ENCODE measurements at places on chromosomes 3 and 15.
A peak's percentile ranks its signal among the peaks of the same experiment; 100 is the strongest.

- no peak for DNase-seq
Observed at GRCh38 chr3:127736801-127737539, 64.2 kb downstream of the ABTB1 start.

- no peak for DNase-seq
Observed at GRCh38 chr3:8069471-8069870, 432.2 kb upstream of the LMCD1 start.

DNA sequence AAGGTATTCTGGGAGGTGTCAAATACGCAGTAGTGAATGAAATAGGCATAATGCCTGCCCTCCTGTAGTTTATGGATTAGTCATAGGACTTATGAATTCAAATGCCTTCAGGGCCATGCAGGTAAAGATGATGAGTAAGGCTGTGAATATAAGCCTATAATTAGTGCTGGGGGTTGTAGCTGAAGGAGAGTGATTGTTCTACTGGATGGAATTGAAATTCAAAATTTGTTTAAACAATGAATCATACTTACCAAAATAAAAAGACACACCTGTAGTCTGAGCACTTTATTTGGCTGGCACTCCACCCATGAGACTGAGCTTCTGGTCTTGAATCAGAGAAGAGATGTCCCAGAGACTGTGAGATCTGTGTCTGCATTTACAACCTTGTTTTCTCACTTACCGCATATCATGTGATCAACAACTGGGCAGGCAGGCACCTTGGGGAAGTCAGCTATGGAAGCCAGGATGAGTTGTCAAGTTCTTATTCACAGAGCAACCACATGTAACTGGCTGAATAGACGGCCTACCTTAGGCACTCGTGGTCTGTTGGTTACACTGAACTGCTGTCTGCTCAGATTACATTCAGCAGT lies 291.8 kb downstream of the NAALADL2 start:
- DNase-seq: no peak

GRCh38 chr3:131485119-131485518 lies 17.7 kb downstream of the MRPL3 start:
- no peak for DNase-seq

DNA sequence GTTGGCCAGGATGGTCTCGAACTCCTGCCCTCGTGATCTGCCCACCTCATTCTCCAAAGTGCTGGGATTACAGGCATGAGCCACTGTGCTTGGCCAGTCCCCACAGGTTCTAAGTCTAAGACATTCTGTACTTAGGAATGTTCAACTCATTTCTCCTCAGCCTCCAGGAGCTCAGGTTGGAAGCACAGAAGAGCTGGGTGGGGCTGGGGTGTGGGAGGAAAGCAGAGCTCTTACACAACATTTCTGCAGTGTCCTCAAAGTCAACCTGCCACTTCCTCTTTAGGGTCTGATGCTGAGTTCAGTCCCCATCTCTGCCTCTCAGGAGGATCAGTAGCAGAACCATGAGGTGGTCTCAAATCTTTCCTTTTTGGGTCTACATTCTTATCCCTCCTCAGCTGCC lies 75.5 kb downstream of the MRPL46 start:
- DNase-seq: no peak

GRCh38 chr15:69194854-69195253 lies 34.4 kb downstream of the GLCE start:
- no peak for DNase-seq

GRCh38 chr15:59960318-59960717 lies 43.8 kb upstream of the FOXB1 start:
- no peak for DNase-seq

DNA sequence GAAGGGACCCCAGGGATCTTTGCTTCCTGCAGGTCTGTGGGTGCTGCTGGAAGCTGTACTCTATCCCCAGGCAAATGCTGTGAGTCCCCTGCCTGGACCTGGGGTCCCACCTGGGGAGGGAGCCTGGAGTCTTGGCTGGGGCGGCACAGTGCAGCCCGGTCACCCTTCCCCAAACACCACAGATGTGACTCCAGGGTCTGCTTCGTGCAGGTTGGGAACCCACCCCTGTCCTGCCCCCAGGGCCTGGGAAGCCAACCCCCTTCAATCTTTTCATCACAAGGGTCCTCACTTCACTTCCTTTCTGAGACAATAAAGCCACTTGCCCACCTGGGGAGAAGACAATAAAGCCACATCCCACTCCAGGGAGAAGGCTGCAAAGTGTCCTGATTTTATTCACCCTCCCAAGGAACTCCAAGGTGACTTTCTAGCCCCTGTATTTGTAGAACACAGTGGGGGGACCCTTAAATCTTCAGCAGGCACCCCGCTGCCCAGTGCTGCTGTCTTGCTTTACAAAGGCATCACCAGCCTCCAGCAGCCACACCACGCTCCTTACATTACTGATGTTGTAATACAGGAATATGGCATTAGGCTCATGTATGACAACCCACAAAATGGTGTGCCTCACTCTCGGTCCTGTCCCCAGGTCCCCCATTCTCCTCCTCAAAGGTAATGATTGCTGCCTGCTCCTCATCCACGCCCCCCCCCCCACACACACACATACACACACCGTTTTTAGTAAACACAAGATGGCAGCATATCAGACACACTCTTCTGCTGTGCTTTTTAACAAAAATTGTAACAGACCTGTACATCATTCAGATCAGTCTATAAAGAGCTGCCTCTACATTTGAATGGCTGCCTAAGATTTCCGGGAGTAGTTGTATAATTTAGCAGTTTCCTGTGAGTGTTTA lies 9.9 kb downstream of the C3orf22 start:
- DNase-seq: no peak

GRCh38 chr3:143601723-143602484 lies 246.4 kb downstream of the SLC9A9 start:
- peak; percentile 6 for DNase-seq

- no peak for DNase-seq
Observed at GRCh38 chr3:39569095-39569494, 101.6 kb downstream of the MOBP start.

DNA sequence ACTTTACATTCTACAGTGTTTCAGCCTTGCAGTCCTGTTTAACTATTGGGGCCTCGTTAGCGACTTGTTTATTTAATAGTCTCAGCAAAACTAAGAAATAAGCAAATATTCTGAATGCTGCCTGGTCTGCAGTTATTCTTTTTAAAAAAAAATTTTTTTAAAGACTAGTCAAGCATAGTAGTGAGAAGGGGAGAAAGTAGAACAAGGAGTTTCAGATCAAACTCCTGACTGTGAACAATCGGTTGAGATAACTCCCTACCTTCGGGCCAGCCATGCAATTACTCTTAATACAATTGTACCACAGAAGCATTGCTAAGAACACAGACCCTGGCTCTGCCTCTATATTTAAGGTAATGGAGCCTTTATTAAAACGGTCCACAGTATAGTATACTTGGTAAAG lies 5.8 kb upstream of the DUT start:
- no peak for DNase-seq

DNA sequence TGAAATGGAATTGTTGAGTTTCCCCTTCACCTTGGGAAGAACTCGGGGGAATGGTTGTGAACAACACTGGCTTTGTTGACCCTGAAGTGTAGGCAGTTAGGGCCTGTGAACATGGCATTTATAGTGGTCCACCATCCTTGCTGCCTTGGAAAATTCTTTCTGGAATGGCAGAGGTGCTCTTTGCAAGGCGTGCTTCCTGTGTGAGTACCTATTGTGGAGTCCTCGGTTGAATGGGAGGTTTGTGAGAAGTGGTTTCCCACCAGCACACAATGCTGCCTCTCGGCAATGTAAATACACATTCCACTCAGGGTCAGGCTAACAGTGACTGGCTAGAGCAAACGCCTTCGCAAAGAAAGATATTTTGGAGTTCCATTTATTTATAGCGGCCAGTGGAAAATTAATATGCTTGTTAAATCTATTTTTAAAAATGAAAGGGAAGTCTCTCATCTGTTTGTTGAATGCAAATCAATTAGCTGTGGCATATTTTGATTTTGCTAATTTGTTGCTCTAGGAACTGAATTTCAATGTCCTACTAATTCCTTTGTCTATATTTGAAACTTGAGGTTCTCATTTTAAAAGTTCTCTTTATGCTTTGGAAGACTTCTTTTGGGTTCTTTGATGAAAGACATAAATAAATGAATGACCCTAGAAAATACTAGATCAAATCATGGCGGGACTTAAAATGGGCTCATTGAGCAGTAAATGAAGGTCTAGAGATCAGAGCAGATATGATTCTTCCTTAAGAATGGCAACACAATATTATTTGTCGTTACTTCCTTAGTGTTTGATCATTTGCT lies 59.5 kb downstream of the FNDC3B start:
- DNase-seq: no peak

DNA sequence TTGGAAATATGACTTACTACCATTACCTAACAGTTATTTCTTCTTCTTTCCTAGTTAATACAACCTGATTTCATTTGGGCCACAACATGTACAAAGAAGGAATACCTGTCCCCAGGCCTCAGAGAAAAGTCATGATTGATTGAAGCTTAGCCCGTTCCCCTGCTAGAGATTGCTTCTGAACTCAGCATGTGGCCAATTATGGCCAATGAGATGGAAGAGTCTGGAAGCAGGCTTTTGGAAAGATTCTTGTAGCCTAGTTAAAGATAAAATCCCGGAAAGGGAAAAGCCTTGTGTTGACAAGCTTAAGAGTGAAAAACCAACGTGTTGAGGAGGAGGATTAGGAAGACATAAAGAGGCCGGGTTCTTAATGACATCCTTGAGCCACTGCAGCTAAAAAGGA lies 17.0 kb upstream of the TM6SF1 start:
- DNase-seq: no peak

DNA sequence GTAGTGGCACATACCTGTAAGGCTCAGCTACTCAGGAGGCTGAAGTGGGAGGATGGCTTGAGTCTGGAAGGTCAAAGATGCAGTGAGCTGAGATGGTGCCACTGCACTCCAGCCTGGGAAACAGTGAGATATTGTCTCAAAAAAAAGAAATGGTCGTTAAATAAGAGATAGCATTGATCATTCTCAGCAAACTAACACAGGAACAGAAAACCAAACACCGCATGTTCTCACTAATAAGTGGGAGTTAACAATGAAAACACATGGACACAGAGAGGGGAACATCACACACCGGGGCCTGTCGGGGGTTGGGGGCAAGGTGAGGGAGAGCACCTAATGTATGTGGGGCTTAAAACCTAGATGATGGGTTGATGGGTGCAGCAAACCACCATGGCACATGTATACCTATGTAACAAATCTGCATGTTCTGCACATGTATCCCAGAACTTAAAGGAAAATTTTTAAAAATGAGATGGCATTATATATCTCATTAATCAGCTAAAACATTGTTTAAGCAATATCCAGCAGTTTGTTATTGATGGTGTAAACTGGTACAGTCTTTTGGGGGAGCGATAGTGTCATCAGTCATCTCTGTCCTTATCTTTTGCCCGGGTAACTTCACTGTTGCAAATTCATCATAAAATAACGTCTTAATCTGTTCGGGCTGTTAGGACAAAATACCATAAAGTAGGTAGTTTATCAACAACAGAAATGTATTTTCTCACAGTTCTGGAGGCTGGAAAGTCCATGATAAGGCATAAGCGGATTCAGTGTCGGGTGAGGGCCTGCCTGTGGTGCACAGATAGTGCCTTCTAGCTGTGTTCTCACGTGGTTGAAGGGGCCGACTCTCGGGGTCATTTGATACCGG lies 1.7 kb upstream of the MAN2A2 start:
- DNase-seq: no peak

DNA sequence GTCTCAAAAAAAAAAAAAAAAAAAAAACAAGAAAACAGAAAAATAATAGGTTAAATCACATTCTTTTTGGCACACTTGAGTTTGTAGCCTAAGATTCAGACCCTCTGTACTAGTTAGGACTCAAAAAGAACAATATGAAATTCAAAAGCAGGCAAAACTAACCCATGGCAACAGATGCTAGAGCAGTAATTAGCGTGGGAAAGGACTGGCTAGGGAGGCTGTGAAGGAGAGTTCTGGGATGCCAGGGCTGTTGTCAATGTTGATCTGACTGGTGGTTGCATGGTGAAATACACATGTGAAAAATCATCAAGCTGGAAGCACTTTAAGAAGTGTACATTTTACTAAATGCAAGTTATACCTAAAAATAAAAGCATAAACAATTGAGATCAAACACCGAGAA lies 35.6 kb downstream of the KLHL6 start:
- DNase-seq: no peak

DNA sequence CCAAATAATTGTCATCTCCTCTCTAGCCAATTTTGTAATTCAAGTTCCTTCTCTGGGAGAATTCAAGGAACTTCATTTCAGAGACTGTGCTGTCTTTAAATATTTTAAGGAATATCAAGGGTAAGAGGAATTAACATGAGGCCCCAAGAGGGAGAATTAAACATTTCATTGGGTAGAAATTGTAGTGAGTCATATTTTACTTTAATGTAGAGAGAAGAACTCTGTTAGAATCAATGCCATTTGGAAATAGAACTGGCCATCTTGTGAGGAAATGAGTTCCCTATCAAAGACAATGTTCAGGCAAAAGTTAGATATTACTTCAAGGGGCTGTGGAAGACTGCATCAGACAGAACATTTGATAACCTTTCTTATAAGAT lies 43.5 kb upstream of the TP63 start:
- no peak for DNase-seq

- no peak for DNase-seq
Observed at GRCh38 chr3:15387171-15387581, 40.2 kb downstream of the METTL6 start.

DNA sequence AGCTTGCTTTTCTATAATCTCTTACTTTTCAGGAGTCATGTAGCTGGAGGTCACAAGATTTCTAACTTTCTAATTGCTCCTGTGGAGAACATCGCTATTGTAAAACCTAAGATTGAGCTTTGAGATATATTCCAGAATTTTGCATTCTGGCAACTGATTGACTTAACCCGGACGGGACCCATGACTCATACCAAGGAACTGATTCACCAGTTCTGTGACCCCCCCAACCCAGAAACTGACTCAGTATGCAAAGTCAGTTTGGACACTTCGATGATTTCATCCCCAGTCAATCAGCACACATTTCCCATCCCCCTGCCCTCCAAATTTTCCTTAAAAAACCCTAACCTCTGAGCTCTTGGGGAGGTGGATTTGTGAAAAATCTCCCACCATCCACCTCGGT lies 396.5 kb upstream of the GBE1 start:
- DNase-seq: no peak

GRCh38 chr3:193816656-193817311 lies 223.8 kb downstream of the OPA1 start:
- DNase-seq: no peak

DNA sequence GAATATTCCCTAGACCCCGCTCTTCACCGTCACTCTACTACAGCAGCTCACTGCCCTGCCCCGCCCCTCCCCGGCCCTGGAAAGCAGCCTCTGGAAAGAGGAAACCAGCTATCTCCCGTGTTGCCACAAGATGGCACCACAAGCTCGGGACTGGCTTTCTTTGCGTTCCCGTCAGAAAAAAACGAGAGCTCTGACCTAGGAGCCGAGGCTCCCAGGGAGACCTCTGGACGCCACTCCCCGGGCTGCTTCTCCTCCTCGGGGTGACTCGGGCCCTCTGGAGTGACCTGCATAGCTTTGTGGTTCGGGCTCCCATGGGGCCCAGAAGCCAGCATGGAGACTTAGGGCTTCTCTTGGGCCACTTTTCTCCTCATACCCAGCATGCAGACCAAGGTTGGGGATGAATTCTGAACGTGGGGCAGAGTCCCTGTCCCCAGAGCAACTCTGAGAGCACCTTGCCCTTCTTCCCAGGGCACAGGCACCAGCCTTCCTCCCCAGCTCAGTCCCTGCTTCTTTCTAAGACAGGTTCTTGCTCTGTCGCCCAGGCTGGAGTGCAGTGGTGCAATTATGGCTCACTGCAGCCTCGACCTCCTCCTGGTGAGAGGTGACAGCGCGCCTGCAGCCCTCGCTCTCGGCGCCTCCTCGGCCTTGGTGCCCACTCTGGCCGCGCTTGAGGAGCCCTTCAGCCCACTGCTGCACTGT lies 19.0 kb downstream of the STOML1 start:
- DNase-seq: no peak

GRCh38 chr3:147380387-147380951 lies 25.9 kb downstream of the ZIC4 start:
- DNase-seq: no peak

All from amygdala (tissue), 56 donors.